ENCODE measurements at places on chromosomes 3 and 15.

DNA sequence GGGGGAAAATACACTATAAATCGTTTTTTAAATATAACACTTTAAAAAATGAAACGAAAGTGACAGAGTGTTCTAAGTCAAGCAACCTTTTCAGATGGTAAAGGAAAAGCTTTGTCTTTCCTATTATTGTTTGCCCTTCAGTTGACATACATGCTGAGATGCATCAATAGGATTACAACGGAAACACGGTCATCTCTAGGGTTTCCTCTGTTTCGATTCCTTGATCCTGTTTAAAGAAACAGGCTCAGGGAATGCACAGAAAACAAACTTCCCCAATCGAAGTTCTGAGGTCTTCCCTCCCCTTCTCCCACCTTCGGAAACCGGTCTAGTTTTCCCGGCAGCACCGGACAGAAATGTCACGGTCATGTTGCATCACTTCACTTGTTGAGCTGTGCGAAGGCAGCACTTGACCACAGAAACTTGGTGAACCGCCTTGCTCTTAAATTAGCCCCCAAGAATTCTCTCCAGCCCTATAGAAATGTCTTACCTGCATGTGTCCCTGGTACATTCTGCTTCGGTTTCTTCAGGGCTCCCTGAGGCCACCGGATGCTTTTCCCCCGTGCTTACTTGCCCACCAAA, 556 bp downstream of the PEX5L start:
- no peak for DNase-seq

GRCh38 chr3:31075876-31076275, 181.4 kb upstream of the GADL1 start:
- no peak for DNase-seq

DNA sequence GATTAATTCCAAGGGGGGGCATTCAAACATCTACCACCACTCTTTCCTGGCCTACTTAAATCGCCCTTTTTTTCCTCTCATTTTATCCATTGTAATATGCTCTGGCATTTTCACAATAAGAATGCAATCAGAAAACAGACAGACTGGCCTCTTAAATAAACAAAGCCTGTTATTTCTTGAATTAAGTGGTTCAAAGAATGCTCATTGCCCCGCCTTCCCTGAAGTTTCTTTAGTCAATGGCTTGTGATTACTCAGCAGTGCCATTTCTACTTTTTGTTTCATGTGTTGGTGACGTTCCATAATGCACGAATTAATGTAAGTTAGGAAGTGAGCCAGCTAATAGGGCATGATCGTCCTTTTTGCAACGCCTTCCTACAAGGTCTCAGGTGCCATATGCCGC, 68.0 kb downstream of the FBN1 start:
- DNase-seq: no peak

- DNase-seq: no peak
These were observed 101.9 kb upstream of the THBS1 start for GRCh38 chr15:39478996-39479395.
